ENCODE measurements at places on chromosomes 4 and X. TPM values are rescaled to one million over a fixed set of nuclear protein-coding genes. Genes with fewer than 3 reads are reported as not detected.

Gene AMER1
- 2.2 TPM for total RNA-seq

Gene VCX2
- not detected for total RNA-seq

Gene DUSP9
- total RNA-seq = 0.05 TPM

Gene CXCL8
- total RNA-seq = 47.1 TPM

Gene ZAR1
- total RNA-seq = not detected
